ENCODE measurements at places on chromosomes 7 and 10.

- DNase-seq: no peak
Measured at GRCh38 chr10:22625516-22626290, 88.7 kb downstream of the PIP4K2A start.

- peak; percentile 28 for DNase-seq
Measured at GRCh38 chr7:113026941-113027340, 59.7 kb downstream of the GPR85 start.

DNA sequence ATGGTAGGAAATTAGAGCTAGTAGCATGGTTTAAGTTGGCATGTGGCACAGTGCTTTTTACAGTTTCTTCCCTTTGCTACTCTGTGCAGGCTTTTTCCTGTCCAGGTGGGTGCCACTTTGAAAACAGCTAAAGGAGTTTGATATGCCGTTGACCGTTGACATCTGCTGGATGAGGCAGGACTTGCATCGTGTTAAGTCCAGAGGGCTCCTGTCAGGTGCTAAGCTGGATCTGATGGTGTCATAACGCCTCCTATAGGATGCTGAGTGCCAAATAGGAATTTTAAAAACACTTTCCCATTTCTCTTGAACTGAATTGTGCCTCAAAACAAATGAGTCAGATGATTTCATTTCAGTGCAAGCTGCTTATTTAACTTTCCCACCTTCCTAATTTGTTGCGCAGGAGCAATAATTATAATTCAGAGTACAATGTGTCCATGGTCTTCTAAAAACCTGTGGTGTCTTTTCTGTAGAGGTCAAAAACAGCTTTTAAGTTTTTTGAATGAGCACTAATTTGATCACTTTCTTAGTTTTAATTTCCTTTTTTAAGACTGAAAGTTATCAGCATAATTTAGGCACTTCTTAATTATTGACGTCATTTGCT, 178.3 kb downstream of the CDCA7L start:
- peak; percentile 89 for DNase-seq

DNA sequence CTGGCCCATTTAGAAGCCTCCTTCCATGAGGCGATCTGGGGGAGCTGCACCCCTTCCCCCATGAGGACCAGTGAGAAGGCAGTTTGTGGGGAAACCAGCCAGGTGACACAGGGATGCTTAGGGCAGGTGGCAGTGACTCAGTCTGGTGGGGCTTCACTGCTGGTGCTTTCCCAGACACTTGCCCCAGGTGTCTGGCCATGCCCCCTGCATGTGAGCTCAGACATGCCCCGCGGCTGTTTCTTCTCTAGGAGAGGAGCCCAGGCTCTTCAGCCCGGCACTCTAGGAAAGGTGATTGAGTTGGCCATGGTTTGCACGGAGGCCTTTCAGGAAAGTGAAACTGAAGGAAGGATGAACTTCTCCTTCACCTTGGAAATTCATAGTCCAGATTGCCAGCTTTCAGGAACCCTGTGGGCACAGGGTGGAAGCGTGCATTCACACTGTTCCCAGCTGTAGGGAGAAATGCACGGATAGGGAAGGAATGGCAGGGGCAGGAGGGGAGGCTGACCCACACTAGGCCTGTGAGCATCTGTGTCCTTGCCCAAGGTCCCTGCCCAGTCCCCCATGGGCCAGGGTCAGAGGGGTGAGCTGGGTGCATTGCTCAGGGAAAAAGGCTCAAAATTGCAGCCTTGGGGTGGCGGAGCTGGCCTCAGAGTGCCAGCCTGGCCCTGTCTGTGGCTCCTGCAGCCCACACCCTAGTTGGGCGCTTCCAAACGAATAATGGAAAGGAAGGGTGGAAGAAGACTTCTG, 359.1 kb downstream of the GLRX3 start:
- no peak for DNase-seq

- peak; percentile 88 for DNase-seq
Measured at GRCh38 chr7:84647797-84648757, 453.5 kb upstream of the SEMA3A start.
